ENCODE measurements at places on chromosomes 2 and 18. TPM values are rescaled to one million over a fixed set of nuclear protein-coding genes. Genes with fewer than 3 reads are reported as not detected.

The PDE11A gene
- total RNA-seq = 1.5 TPM

The AP1S3 gene
- 2.5 TPM for total RNA-seq

DNA sequence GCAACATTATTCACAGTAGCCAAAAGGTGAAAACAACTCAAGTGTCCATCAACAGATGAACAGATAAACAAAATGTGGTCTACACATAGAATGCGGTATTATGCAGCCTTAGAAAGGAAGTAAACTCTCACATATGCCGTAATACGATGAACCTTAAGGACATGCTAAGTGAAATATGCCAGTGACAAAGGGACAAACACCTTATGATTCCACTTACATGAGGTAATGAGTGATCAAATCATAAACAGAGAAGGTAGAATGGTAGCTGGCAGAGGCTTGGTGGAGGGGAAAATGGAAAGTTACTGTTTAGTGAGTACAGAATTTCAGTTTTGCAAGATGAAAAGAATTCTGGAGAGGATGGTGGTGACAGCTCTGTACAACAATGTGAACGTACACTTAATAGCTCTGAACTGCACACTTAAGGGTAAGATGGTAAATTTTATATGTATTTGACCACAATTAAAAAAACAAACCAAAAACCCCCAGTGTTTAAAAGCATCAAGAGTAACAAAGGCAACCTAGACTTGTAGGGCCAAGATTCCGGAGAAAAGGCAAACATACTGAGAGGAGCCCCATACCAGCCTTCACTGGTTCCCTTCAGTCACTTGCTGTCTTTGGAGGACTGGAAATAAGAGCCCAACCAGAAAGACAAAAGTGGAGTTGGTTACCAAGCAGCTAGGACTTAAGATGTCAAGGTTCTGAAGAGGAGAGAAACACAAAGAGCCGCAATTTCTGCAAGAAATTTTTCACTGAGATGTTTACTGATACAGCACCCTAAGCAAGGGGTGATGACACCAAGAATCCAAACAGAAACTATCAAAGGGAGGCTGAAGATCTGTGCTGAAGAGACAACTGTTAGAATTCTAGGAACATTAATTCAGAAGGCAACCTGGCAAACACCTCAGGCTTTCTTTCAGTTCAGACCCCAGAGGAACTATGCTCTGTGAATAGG lies 61.3 kb downstream of the CUL3 start:
- H3K4me3 ChIP-seq = no peak overlapping the region
- DNase-seq = no peak
- peaks cover 15% of the 10 kb centered on the region for H3K4me1 ChIP-seq
- no peaks in the 10 kb centered on the region for H3K27me3 ChIP-seq
- no peak overlapping the region for H3K27ac ChIP-seq

GRCh38 chr2:140122001-140122400 lies 1341.8 kb upstream of the NXPH2 start:
- H3K27me3 ChIP-seq = no peaks in the 10 kb centered on the region
- H3K27ac ChIP-seq = no peak overlapping the region
- no peak overlapping the region for H3K4me3 ChIP-seq
- H3K4me1 ChIP-seq = no peaks in the 10 kb centered on the region

GRCh38 chr18:39942702-39943101 lies 2012.3 kb upstream of the PIK3C3 start:
- H3K4me1 ChIP-seq = no peaks in the 10 kb centered on the region
- no peaks in the 10 kb centered on the region for H3K27me3 ChIP-seq
- DNase-seq = no peak
- no peak overlapping the region for H3K4me3 ChIP-seq

GRCh38 chr2:48693645-48694044 lies 61.9 kb downstream of the LHCGR start:
- H3K36me3 ChIP-seq = no peaks in the 10 kb centered on the region
- H3K4me1 ChIP-seq = no peaks in the 10 kb centered on the region
